ENCODE measurements at places on chromosomes 4 and X.
A peak's percentile ranks its signal among the peaks of the same experiment; 100 is the strongest.

DNA sequence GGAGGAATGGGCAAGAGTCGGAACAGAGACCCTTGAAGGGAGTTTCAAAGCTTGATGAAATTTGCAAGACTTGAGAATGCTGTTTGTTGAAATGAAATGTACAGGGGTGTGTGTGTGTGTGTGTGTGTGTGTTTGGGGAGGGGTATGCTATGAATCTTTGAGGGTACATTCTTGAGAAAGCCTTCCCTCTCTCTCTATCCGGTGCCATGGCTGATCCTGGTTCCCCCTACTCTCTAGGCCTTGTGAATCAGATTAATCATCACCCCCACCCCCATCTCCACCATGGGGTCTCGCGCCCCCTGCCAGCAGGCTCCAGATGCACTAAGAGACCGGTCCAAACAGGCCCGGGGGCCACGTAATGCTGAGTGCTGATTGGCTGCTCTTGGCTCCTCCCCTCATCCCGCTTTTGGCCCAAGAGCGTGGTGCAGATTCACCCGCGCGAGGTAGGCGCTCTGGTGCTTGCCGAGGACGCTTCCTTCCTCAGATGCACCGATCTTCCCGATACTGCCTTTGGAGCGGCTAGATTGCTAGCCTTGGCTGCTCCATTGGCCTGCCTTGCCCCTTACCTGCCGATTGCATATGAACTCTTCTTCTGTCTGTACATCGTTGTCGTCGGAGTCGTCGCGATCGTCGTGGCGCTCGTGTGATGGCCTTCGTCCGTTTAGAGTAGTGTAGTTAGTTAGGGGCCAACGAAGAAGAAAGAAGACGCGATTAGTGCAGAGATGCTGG is at the start of gene HTR2C:
TSS of gene HTR2C (plus strand) at position 441 of the 729 bp plus-strand sequence. CDS start 142,851 bp downstream, outside the sequence.
- DNase-seq: no peak

DNA sequence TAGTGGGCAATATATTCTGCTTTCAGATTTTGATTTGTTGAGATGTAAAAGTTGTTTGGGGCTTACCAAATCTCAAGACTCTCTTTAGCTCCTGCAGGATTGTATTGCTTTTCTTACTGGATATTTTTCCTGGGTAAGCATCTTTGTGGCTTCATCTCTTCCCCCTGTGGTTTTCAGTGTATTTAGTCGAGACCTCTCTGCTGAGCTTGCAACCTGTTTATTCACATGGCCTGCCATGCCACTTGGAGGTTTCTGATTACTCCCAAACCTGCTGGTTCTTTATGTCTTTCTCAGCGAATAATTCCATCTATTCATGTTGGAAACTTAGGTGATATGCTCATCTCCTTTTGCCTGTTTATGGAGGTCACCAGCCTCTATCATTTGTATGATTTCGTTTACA is 10.9 kb downstream of the CCNG2 start:
- DNase-seq: no peak

DNA sequence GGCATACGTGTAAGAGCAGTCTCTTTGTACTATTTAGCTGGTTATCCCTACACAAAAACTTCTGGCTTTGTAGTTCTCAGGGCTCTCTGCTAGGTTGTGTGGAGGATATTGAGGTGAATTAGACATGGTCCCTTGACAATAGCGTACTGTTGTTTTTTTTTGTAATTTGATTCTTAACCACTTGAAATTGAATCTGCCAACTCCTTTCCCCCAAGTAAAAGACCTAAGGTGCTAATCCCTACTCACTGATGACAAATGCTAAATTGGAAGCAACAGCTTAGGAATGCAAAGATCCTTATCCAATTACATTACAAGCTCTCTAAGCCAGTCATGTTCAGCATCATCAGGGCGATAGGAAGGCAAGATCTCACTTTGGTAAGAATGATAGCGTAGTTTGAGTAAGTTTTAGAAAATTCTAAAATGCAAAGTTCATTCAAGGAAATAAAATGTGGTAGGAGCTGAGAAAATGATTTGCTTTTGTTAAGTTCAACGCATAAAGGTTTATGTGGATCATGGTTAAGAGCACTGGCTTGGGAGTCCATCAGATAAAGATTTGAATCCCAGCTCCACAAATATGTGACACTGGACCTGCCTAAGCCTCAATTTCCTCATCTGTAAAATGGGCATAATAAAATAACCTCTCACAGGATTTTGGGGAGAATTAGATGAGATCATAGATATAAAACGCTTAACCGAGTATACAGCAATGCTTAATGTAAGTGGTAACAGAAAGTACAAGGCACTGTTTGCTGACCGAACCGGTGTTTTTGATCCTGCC is 39.3 kb downstream of the DOCK11 start:
- no peak for DNase-seq

GRCh38 chrX:93580634-93581033 is 92.7 kb downstream of the NAP1L3 start:
- no peak for DNase-seq

DNA sequence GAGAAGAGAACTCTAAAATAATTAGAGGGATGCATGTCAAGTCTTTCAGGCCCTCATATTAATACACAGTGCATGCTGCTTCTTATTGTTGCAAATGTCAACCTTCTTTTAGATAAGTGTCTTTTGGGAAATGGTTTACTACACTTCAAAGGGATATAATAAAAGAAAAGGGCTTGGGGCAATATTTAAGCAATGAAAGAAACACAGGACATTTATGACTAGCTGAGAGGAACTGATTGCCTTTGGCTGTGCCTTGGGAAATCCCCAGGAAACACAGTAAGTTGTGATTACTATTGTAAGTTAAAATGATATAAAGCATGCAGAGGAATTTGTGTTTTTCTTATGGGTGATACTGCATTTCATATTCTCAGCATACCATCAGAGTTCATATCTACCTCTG is 1036.2 kb upstream of the GRID2 start:
- DNase-seq: no peak

GRCh38 chrX:123830309-123830708 is 29.5 kb upstream of the XIAP start:
- peak; percentile 54 for DNase-seq

- DNase-seq: no peak
Observed at GRCh38 chr4:53937918-53938317, 126.5 kb downstream of the CHIC2 start.

- DNase-seq: no peak
Observed at GRCh38 chr4:148367756-148368155, 74.5 kb downstream of the NR3C2 start.

DNA sequence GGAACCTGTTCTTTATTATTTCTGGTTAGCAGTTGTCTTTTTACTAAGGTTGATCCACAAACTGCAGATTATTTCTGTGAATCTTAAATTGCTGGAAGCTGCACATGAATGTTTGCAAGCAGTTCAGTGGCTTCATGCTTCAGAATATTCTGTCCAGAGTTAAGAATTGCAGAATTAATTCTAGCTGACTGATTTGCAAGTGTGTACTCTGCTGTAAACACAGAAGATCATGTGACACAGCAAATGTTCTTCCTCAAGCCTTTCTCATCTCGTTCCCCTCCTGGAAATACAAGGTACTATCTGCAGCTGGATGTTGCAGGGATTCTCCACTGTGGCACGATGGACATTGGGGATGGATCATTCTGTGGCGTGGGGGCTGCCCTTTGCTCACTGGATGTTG is 16.8 kb upstream of the CLTRN start:
- no peak for DNase-seq

GRCh38 chrX:32520789-32521188 is 690.6 kb downstream of the DMD start:
- no peak for DNase-seq

- DNase-seq: no peak
Observed at GRCh38 chrX:21493226-21493830, 119.1 kb downstream of the CNKSR2 start.

- no peak for DNase-seq
Observed at GRCh38 chrX:17738737-17739535, 1.6 kb downstream of the SCML1 start.

GRCh38 chrX:9342561-9343051 is 122.3 kb upstream of the TBL1X start:
- DNase-seq: peak; percentile 60

GRCh38 chr4:159910721-159911120 is 807.8 kb downstream of the RAPGEF2 start:
- no peak for DNase-seq

DNA sequence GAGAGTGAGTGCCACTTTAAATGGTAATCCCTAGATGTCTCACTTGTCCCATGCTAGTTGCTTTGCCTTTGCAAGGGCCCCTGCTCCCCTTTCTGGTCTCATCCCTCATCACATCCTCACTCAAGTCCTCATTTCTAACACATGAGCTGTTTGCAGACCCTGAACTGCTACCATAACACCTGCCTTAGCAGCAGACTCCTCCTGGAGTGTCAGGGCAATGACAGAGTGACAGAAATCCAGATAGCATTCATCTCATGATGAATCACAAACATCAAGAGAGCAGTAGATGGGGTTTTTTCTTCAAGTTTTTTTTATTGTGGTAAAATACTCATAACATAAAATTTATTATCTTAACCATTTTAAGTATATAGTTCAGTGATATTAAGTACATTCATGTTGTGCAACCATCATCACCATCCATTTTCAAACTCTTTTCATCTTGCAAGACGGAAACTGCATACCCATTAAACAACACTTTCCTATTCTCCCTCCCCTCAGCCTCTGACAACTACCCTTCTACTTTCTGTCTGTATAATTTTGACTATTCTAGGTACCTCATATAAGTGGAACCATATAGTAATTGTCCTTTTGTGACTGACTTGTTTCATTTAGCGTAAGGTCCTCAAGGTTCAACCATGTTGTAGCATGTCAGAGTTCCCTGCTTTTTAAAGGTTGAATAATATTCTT is 133.2 kb upstream of the RPS6KA3 start:
- DNase-seq: no peak

DNA sequence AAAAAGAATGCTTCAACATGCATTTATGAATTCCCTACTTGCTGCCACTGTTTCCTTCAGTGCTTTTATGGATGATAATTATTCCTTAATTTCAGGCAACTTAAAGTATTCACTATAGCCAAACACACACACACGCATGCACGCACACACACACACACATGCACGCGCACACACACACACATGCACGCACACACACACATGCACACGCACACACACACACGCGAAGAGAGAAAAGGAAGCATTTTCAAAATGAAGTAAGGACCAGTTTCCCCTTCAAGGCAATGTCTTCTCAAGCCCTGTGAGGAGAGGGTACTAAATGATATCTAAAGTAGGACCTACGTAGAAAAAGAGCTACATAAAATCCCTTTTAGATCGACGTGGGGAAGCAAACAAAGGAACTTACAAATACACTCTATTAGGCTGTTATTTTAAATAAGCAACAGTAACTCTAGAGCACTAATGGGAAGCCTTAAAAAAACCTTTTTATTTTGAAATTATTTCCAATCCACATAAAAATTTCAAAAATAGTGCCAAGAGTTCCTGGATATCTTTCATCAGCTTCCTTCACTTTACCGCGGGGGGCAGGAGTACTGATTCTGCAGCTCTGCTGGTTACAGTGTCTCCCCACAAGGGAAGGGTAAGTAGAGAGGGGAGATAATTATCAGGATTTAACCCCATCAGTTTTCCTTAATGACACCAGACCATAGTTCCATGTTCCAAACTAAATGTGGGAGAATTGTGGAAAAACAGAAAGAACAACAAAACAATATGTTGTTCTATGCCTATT is 13.7 kb downstream of the IRF2 start:
- no peak for DNase-seq

DNA sequence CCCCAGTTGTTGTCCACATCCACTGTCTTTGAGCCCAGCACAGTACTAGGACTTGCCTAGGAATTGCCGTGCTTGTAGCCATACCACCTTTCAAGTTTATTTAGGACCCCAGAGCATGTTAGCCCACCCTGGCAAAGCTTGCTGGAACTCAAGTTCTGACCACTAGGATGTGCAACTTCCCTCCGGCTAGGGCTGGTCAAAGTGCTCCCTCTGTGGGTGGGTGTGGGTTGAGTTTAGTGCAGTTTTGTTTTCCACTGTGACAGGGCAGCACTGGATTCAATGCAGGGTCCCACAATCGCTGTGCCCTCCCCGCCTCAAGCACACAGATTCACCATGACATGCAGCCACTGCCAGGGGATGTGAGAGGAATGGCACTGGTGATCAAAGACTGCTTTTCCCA is 96.0 kb downstream of the RASGEF1B start:
- no peak for DNase-seq

- DNase-seq: no peak
Observed at GRCh38 chr4:150976478-150977118, 38.5 kb downstream of the LRBA start.

DNA sequence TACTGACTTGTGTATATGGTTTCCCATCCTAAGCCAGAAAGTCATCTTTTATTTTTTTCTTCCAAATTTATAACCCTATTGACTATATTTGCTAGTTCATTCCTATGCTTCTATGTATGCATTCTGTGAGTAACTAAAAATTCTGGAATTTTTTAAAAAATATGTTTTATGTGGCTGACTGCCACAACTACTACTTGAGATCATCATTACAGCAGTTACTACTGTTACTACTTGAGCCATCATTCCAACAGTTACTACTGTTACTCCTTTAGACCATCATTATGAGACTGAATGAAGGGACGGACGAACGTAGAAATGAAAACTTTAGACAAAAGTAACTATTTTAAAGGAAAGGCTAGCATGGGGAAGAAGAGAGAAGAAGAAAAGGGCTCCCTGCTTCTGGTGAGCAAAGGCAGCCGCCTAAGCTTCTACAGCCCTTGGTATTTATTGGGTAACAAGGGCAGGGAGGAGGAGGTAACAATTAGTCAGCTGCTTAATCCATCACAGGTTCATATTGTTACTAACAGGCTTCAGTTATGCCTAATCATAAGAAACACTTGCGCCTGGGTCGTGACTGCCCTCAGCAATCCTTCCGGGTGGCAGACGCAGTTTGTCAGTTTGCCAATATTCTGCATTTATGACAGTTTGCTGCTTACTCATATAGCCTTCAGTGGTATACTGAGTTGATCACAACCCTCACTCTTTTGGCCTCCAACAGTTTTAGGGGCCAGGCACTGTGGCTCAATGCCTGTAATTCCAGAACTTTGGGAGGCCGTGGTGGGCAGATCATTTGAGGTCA is 80.4 kb downstream of the PDLIM5 start:
- DNase-seq: no peak

DNA sequence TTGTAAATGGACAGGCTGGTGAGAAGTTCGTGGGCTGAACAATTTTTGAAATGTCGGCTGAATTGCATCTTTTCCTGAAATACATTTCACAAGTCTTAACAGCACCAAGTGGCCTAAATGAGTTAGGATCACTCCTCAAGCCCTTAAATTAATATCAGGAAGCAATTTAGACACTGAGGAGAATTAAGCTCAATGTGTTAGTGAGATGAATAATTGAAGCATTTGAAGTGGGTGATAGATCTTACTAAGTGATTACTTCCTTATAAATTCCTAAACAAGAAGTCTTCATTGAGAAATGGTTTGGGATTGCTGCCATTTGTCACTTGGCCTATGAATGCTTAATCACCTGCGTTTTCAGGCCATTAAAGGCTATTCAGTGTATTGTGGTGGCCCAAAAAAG is 116.8 kb downstream of the NAA11 start:
- DNase-seq: no peak

DNA sequence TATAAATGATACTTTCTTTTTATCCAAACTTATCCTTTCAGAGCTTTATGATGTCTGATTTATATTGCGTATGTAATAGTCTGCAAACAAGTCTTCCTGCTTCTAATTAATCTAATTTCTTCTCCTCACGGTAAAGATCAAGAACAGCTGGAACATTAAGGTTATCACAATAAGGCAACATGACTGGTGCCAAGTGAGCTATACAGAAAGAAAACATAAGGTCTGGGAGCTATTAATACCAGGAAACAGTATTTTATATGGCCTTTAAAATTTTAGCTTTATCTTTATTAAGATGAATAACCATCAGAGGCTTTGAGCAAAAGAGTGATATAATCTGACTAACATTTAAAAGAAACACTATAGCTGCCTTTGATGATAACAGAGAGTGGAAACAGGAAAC is 28.7 kb upstream of the CABS1 start:
- DNase-seq: no peak

GRCh38 chr4:48149827-48150370 is 15.8 kb upstream of the TXK start:
- no peak for DNase-seq

Measured in activated CD4-positive, alpha-beta T cell treated with anti-CD3 and anti-CD28 coated beads for 48 hours (primary cell).